ENCODE measurements at places on chromosomes 12 and 14.

DNA sequence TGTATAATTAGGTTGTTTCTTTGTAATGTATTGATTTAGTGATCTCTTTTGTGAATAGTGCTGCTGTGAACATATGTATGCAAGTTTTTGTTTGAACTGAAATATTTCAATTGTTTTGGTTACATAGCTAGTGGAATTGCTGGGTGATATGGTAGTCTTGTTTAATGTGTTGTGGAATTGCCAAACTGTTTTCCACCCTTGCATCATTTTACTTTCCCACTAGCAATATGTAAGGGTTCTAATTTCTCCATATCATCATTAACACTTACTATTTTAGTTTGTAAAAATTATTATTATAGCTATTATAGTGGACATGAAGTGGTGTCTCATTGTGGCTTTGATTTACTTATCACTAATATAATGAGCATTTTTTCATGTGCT lies 5.9 kb downstream of the G2E3 start:
- no peak for DNase-seq

- no peak for DNase-seq
Observed at GRCh38 chr14:95065411-95065810, 91.9 kb downstream of the DICER1 start.

DNA sequence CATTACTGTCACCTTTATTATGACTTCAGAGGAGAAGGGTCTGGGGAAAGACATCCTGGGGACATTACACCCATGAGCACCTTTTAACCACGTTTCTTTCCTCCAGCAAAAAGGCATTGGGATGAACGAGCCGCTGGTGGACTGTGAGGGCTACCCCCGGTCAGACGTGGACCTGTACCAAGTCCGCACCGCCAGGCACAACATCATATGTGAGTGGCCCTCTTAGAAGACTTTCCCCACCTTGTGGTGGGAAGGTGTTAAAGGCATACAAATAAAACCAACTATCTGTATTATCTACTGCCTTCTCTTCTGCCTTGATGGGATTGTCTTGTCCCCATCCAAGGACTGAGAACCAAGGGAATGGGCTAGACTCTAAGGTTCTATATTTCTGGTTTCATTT lies 6.0 kb downstream of the PSMD9 start:
- DNase-seq, result peak; percentile 26

DNA sequence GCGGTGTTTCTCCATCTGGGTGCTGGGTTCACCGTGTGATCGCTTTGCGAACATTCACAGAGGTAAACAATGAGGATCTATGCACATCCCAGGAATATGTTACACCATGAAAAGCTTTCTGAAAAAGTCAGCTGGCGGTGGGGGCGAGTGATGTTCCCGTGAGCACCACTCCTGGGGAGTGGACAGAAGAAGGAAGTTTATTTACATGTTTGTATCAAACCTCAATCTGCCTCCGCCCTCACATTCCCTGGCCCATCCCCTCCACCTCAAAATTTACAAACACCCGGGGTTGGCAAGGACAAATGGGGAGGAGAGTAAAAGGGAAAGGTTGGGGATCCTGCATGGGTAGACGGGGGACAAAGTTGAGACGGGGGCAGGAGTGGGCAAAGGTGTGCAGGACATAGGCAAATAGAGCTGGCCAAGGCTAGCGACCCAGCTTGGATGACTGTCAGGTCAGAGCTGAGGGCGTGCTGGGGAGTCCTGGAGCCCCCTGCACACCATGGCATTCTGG lies 6.9 kb downstream of the TNFRSF1A start:
- no peak for DNase-seq

DNA sequence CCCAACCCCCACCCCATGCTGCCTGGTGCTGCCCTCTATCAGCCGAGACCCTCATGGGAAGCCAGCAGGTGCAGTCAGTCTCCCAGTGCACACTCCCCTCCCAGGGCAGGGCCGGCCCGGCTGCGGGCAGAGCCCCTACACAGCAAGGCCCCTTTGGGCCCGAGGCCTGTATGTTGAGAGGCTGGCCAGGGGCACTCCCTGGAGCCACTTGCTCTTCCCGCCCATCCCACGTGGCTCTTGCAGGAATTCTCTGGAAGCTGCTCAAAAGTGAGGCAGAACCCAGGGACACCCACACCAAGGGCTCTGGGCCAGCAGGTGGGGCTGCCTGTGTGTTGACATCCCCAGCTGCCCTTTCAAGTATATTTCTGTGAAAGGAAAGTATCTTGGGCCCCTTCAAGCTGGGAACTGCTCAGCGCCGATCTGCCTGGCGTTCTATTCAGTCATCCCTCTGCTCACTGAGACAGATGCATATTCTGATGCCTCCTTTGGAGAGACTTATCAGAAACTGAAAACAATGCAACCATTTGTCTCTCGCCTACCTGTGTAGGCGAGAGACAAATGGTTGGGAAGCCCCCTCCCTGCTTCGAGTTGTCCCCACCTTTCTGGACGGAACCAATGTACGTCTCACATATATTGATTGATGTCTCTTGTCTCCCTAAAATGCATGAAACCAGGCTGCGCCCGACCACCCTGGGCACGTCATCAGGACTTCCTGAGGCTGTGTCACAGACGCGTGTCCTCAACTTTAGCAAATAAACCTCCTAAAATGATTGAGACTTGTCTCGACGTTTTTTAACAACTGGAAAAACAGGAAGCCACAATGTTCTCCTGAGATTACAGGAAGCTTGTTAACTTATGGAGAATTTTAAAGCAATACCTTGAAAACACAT lies 6.0 kb downstream of the GPR132 start:
- no peak for DNase-seq

DNA sequence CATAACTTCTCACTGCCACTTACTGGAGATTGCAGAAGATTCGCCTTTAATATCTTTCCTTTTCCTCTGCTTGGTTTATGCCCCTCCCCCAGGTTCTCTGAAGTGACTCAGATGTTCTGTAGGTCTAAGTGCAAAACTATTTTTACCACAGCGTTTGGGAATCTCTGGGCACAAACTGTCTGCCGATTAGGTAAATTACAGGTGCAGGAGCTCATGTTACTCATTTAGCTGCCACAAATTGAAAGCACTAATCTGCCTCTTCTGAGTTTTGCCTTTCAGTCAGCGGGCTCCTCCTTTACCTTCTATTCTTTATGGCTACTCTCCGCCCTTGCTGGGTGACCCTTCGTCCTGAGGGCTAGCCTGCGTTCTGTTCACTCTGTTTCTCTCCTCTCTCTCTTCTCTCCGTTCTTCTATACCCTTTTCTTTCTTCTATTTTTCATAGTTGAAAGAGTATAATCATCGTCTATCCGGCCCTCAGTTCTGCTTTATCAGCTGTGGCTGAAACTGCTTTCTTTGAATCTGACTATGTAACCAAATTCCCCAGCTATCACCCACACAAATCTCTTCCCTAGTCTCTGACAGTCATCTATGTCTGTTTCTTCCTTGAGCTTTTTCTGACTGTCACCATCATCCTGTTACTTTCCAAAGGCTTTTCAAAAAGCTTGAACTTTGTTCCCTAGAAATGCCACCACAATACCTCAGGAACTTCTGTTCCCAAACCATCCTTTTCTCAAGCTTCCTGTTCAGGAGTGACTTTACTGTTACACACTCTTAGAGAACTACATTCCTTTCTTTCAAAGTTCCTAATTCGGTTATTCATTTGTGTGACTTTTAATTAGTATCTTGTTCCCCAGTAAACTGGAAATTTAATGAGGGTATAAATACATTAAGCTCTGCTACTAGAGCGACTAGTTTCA lies 4.3 kb upstream of the MYF6 start:
- peak; percentile 80 for DNase-seq

- peak; percentile 96 for DNase-seq
Observed at GRCh38 chr14:23062002-23062401, 4.7 kb upstream of the CDH24 start.

GRCh38 chr14:77355811-77356210 lies 21.1 kb downstream of the TMED8 start:
- no peak for DNase-seq

DNA sequence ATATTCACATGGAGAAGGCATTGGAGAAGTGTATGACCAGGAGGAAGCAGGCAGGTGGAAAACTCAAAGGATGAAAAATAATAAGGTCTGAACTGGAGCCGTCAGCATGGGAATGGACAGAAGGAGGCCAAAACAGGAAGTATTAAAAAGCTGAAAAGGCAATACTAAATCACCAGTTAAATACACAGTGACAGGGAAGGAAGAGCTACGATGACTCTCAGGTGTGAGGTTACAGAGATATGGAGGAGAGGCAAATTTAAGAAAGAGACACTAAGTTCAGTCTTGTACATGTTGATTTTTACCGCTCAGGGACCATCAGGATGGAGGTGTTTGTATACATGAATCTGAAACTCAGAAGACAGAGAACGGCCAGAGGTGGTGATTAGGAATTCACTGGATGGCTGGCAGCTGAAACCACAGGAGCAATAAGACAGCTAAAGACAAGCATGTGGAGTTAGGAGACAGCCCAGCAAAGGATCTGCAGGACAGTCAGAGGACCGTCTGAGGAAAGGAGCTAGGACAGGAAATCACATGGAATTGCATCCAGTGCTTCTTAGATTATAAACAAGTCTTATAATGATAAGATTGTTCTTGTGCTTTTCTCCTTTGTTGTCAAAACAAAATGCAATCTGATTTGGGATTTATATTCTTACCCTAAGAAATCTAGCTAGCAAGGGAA lies 33.9 kb upstream of the CDKN3 start:
- no peak for DNase-seq

GRCh38 chr12:115149685-115150378 lies 465.9 kb upstream of the TBX3 start:
- DNase-seq, result peak; percentile 99

DNA sequence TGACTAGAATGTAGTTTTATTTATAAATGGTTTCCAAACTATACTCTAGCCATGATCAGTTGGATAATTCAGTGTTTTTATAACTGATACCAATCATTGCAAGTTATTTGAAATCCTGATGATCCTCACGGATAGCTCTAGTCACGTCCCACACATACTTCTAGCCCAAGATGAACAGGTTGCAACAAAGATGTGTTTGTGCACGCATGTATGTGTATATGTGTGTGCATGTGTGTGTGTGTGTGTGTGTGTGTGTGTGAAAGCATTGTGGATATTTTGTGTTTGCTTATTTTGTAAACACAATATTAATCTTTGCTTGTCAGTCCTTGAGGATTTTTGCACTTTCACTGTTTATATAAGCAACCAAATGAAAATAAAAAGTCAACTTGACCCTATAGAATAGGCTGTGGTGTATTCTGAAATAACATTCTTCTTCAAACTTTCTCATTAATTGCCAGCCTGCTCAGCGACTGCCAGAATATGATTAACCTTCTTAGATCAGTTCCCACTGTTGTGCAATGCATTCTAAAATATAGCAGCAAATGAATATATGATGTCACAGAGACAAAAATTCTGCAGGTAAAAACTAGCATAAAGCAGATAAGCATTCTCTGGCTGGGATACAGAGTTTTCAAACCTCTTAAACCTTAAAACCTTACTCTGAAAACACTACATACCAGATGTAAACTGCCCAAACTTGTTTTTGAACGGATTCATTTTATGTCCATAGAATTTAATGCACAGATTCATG lies 48.8 kb upstream of the HIF1A start:
- no peak for DNase-seq

DNA sequence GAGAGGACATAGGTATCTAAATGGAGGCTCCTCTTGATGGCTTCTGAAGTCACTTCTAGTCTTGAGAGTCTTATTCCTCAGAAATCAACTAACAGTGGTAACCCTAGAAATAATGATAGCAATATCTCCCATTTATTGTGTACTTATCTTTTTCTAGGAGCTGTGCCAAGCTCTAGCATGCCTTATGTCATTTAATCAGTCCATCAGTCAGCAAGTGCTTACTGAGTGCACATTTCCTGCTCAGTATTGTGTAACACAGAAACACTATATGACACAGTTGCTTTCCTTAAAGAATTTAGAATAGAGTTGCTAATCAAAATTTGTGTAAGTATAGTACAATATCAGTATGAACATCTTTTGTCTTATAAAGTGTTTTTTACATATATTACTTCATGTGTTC lies 36.6 kb downstream of the KRT76 start:
- DNase-seq, result no peak

DNA sequence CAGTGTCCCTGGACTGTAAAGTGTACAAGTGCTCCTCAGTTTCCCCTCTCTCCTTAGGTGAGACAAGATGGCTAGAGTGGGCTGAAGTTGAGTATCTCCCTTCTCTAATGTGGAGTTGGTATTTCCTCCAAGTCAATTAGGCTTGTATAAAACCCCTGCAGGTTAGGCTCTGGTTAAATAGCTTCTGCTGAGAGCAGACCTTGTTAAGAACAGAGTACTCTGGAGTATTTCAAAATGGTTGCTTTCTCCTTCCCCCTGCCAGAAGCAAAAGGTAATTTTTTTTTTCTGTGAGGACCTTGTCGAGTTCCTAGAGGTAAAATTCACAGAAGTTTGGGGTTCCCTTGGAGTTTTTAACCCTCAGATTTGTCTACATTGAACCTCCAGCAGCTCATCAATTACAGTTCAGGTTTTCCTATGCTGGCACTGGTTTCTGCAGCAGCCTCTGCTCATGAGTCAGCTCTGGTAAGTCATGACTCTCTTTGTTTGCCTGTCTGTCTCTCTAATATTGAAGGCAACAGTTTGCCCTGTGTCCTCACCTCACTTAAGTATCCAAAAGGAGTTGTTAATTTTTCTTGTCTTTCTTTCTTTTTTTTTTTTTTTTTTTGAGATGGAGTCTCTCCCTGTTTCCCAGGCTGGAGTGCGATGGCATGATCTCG lies 27.8 kb upstream of the GLIPR1 start:
- peak; percentile 56 for DNase-seq

DNA sequence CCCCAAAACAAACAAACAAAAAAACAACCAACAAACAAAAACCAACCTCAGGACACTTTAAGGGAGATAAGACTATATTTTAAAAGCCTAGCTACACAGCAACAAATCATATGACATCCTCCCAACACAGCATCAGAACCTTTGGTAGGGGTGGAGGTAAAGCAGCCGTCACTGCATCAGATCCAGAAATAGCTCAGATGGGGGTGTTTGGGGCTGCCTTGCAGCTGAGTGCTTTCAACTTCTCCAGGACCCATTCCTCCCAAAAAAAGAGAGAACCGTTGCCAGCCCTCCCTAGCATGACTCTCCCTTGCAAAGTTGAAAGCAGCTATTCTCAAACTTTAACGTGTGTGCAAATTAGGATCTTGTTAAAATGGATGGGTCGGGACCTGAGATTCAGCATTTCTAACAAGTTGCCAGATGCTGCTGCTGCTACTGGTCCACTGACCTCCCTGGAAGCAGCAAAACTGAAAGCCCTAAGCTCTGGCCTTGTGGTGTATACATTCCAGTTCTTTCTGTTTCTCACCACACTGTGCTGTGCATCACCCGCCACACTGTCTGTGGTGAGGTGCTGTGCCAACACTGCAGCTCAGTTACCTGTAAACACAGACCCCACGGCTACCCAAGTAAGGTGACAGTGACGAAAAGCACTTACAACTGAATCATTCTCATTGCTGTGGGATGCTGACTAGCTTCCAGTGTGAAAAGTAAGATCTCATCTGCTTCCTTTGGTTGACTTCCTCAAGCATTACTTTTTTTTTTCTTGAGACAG lies 54.0 kb downstream of the SLC38A1 start:
- peak; percentile 51 for DNase-seq

- DNase-seq, result no peak
Observed at GRCh38 chr12:131171029-131171428, 217.3 kb downstream of the ADGRD1 start.

- DNase-seq, result no peak
Observed at GRCh38 chr12:40668099-40668529, 24.1 kb upstream of the CNTN1 start.

- no peak for DNase-seq
Observed at GRCh38 chr12:13288937-13289652, 92.6 kb downstream of the EMP1 start.

Measured in M059J (cell line).